ENCODE measurements at places on chromosomes 2 and 18.

GRCh38 chr2:144523596-144524117, 3.7 kb upstream of the ZEB2 start:
- no peak for DNase-seq

DNA sequence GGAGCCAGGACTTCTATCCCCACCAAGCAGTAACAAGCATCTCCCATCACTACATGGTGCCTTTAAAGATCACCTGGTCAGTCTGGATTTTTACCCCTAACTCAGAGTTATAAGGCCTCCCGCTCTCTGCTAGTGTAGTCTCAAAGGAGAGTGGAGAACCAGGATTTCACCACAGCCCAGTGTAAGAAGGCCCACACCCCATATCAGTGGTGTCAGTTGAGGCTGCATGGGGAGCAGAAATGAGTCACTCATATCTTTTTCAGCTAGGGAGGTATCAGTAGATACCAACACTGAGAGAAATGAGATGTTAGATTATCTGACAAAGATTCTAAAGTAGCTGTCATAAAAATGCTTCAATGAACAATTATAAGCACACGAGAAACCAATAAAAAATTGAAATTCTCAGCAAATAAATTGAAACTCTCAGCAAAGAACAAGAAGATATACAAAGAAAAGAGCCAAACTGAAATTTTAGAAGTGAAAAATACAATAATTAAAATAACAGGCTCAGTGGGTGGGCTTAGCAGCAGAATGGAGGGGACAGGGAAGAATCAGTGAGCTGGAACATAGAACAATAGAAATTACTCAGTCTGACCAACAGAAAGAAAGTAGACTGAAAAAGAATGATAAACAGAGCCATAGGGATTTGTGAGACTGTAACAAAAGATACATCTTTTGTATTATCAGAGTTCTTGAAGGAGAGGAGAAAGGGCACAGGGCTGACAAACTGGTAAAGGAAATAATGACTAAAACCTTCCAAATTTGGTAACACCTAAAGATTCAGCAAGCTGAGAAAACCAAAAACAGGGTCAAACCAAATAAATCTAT, 257.7 kb downstream of the ANAPC1 start:
- no peak for DNase-seq

- no peak for DNase-seq
These were observed 156.7 kb downstream of the WDR7 start for GRCh38 chr18:56807901-56808300.

- no peak for DNase-seq
These were observed 2.4 kb downstream of the ALKAL2 start for GRCh38 chr2:285531-285930.

DNA sequence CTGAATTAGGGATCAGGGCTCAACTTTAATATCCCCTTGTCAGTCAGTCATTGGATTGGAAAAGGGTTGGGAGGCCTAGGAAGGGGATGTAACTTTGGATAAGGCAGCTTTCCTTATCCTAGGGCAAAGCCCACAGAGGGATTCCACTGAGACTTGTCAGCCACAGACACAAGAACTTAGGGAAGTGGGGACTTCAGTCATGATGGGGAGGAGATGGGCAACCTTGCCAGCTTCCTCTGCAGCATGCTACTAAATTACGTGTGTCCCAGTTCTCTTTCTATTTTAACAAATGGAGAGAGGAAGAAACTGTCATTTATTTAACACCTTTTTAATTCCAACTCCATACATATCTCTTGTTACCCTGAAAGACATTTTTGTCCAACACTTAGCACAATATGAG, 237.8 kb downstream of the WDR7 start:
- DNase-seq, result no peak

DNA sequence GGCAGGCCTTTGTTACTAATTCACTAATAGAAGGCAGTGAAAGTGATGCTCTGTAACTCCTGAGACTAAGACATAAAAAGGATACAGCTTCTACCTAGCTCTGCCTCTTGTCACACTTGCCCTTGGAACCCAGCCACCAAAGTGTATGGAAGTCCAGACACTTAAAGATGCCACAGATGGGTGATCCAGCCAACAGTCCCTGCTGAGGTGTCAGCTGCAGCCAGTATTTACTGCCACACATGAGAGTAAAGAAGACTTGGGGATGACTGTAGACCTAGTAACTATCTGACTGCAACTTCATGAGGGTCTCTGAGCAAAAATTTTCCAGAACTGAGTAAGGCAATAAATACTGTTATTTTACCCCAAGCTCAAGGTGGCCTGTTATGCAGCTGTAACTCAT, 8.8 kb downstream of the IMMT start:
- no peak for DNase-seq

GRCh38 chr2:219968685-219969345, 341.4 kb downstream of the SLC4A3 start:
- no peak for DNase-seq

DNA sequence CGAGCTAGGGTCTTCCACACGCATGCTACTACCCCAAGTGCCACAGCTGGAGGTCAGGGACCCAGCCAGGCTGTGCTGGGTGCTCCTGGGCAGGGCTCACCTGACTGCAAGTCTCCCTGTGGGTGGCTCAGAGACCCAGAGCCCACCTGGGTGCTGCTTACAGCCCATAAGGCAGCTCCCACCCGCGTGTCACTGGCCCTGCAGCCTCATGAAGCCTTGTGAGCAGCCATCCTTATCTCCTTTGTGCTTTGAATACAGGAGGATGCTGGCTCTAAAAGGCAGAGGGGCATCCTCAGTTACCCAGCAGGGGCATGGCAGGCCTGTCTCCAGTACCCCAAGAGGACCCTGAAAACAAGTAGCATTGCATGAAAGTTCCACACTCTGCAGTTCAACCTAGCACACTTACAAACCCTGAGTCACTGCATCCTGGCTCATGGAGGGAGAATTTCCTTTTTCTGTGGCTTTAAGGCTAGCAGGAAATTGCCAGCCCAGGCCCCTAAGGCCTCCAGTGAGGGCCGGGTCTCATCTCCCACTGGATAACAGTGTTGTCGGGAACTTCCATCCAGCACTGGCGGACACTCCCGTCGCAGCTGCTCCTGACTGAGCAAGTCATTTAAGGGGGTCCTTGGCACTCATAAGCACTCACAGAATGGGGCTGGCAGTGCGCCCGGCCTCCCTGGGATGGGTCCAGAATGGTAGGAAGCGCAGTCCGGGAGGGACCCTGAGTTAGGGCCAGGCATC, 137.1 kb downstream of the RPIA start:
- DNase-seq, result no peak

DNA sequence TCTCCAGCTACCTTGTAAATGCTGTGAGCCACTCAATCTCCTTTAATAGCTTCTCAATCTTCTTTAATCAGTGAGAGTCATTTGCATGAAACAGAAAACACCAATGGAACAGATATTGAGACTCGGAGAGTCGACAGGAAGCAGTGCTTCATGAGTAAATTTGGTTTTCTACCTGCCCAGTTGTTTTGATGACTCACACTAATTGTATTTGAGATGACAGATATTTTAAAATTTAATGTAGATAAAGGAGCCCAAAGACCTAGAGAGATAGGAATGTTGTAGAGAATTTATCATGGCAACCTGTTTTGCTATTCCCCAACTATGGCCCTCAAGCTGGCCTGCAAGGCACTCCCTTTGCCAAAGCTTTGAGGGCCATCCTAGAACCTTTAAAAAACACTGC, 119.1 kb downstream of the CDC42EP3 start:
- DNase-seq, result no peak

- no peak for DNase-seq
These were observed 23.3 kb downstream of the SMAD7 start for GRCh38 chr18:48927286-48928080.

Measured in right renal pelvis (tissue), 4 donors.